Left ventricle myocardium inferior (tissue), 1 donor: ENCODE measurements at places on chromosomes 7 and 10.

DNA sequence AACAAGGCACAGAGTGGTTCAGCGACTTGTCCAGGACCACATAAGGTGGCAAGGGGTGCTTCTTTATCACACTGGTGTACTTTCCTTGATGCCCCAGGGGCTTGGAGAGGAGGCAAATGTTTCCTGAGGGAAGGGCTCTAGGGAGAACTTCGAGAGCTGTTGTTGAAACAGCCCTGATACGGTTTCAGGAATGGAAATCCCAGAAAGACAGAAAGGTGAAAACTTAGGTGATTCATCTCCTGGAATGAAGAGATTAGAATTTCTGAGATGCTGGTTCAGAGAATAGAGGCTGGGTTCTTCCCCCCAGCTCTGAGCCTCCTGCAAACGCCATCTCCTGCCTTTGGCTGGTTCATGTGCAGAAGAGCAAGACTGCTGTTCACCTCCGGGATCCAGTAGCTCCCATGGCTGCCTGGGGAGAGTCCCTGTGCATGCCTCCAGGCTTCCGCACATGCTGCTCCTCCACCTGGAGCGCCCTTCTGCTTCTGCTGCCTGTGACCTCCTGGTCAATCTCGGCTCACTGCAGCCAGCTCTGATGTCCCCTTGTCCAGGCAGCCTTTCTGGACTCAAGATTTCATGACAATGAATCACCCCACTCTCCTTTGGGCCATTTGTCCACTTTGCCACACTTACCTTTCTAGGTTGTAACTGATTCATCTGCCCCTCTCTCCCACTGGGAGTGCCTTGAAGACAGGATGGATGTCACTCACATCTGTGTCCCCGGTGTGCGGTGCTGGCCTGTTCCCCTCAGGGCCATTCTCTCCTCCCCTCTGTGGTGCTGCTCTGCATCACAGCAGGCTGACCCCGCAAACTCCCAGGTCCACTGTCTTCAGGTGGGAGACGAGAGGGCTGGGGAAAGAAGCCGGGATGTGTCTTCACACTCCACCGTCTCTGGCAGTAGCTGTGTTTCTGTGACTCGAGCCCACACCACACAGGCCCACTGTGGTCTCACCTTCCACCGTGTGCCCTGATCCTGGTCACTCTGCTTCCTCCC, 3.6 kb upstream of the CDH23 start:
- no peak for DNase-seq

DNA sequence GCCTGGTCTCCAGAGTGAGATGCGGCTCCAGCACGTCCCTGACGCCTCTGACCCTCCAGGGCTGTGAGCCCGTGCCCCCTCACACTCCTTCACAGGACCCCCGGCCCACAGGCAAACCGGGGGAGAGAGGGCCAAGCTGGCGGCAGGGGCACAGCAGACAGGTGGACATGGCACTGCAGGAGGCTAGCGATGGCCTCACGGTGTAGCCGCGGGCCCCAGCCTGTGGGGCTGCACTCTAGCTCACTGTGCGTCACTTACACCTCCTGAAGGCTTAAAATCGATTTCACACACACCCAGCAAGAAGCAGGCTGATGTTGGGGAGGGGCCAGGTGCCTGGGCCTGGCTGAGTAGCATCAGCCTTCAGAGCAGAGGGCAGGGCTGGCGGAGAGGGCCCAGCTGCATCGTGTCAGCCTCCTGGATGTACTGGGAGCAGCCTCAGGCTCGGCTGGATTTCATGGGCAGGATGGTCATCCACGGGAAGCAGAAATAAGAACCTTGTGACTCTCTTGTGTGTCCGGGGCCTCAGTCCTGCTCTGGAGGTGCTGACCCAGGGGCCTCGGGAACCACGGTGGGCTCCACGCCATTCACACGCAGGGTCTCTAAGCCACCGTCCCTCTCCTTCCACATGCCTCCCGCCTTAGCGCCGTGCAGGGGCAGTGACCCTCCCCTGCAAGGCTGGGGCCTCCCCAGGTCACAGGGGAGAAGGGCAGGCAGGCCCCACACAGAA, 19.4 kb upstream of the KNDC1 start:
- no peak for DNase-seq

GRCh38 chr10:4107285-4107851, 322.4 kb upstream of the KLF6 start:
- DNase-seq = no peak

- no peak for DNase-seq
Observed at GRCh38 chr10:5559642-5560141, 34.9 kb downstream of the CALML3 start.

GRCh38 chr10:75646218-75646915, 214.9 kb downstream of the LRMDA start:
- DNase-seq = no peak

DNA sequence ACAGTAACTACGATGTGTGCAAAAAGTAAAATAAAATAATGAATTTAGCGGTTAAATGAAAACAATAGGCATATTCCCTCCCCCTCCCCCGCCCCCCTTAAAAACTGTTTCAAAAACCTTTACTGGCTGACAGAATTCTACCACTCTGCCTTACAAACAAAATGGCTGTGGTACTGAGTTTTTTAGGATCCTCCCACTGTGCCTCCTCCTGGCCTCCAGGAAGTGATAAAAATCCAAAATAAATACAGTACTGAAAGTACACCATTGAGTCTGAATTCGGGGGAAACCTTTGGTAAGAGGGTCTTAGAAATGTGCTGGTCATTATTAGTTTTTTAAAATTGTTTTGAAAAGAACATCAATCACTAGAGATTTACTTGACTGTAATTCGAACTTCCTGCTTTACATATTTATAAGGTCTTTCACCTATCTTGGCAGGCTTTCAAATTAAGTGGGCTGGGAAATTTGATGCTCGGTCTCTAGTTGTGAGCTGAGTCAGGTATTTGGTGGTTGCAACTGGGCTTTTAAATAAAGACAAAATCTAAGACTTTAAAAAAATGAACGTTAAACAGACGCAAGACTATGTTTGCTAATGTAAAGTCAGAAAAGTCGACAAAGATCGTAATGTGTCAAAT, 32.5 kb upstream of the EPC1 start:
- DNase-seq = no peak

GRCh38 chr10:78341953-78342614, 308.4 kb downstream of the RPS24 start:
- DNase-seq = no peak

DNA sequence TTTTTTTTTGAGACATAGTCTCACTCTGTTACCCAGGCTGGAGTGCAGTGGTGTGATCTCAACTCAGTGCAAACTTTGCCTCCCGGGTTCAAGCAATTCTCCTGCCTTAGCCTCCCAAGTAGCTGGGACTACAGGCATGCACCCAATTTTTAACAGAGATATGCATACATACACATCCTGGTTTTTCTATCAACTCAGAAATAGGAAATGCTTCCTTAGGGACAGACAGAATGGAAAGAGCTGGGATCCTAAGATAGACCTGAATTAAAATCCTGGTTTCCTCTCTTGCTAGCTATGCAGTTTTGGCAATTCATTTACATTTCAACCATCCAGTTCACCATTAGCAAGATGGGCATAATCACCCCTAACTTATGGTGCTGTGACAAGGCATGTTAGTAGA, 347.5 kb downstream of the GPAM start:
- DNase-seq = no peak

GRCh38 chr7:12692035-12692434, 4.6 kb downstream of the ARL4A start:
- DNase-seq = no peak

DNA sequence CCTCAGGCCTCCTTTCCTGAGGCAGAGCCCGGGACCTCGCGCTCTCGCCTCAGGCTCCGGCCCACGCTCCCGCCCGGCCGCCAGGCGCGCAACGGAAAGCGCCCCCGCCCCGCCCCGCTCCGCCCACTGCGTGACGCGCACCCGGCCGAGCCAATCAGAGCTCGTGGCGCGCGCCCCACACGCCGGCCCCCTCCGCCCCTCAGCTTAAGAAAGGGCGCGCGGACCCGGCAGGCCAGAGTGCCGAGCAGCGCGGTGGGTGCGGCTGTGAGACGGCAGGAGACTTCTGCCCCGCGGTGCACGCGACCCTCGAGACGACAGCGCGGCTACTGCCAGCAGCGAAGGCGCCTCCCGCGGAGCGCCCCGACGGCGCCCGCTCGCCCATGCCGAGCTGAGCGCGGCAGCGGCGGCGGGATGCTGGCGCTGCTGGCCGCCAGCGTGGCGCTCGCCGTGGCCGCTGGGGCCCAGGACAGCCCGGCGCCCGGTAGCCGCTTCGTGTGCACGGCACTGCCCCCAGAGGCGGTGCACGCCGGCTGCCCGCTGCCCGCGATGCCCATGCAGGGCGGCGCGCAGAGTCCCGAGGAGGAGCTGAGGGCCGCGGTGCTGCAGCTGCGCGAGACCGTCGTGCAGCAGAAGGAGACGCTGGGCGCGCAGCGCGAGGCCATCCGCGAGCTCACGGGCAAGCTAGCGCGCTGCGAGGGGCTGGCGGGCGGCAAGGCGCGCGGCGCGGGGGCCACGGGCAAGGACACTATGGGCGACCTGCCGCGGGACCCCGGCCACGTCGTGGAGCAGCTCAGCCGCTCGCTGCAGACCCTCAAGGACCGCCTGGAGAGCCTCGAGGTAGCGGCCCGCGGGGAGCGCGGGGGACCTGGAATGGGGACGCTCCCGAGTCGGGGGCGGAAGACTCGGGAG, at the start of gene NPTX2:
TSS of gene NPTX2 (plus strand) at position 235 of the 909 bp plus-strand sequence. CDS start at position 412, 177 bp downstream.
- peak; percentile 53 for DNase-seq

DNA sequence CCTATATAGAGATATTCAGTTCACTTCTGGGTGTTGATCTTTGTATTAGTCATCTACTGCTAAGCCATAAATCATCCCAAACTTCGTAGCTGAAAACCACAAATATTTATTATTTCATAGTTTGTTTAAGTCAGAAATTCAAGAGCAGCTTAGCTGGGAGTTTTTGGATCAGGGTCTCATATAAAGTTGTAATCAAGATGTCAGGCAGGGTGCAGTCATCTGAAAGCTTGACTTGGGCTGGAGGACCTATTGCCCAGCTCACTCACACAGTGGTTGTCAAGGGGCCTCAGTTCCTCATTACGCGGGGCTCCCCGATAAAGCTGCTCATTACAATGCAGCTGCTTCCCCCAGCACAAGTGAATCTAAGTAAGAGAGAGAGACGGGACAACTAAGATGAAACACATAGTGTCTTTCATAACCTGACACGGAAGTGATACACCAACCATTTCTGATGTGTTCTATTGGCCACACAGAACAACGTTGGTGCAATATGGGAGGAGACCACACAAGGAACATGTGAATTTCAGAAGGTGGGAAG, 15.7 kb downstream of the PPP1R3C start:
- no peak for DNase-seq

DNA sequence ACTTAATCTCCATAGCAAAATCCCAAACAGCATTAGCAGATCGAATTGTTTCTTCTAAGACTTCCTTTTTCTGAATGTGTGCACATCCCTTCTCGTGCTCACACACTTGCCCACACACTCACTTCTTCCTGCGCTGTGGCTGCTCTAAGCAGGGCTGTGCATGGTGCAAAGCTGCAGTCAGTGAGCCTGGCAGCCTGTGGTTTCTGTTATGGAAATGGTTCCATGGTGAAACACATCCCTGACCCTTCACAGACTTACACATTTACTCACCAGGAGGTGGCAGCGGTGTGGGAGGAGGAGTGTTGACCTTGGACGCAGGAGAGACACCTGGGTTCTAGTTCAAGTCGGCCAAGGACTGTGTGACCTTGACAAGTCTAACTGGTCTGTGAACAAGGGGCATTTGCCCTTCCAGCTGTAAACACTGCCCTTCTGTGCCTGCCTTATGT, 24.9 kb downstream of the MTURN start:
- DNase-seq = no peak

DNA sequence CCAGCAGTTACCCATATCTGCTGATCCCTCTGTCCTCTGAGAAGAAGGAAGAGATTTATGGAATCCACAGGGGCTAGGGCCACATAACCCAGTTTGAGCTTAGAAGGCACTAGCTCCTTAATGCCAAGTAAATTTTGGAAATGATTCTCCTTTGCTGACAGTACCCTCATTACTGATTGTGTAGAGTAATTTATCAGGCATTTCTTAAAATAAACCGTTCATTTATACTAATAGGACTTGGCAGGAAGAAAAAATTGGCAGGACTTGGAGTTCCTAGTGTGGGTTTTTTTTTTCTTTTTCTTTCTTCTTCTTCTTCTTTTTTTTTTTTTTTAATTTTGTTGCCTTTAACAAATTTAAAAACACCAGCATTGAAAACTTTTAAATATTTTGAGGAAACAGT, 645.7 kb downstream of the SUGCT start:
- DNase-seq = no peak

DNA sequence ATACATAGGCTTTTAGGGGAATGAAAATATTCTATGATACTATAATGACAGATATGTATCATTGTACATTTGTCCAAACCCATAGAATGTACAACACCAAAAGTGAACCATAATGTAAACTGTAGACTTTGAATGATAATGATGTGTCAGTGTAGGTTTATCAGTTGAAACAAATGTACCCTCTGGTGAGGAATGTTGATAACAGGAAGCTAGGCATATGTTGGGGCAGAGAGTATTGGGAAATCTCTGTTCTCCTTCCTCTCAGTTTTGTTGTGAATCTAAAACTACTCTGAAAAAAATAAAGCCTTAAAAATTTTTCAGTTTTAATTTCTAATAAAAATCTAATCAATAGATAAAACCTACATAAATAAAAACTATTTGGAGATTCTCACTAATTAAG, 36.9 kb downstream of the C1GALT1 start:
- DNase-seq = no peak

DNA sequence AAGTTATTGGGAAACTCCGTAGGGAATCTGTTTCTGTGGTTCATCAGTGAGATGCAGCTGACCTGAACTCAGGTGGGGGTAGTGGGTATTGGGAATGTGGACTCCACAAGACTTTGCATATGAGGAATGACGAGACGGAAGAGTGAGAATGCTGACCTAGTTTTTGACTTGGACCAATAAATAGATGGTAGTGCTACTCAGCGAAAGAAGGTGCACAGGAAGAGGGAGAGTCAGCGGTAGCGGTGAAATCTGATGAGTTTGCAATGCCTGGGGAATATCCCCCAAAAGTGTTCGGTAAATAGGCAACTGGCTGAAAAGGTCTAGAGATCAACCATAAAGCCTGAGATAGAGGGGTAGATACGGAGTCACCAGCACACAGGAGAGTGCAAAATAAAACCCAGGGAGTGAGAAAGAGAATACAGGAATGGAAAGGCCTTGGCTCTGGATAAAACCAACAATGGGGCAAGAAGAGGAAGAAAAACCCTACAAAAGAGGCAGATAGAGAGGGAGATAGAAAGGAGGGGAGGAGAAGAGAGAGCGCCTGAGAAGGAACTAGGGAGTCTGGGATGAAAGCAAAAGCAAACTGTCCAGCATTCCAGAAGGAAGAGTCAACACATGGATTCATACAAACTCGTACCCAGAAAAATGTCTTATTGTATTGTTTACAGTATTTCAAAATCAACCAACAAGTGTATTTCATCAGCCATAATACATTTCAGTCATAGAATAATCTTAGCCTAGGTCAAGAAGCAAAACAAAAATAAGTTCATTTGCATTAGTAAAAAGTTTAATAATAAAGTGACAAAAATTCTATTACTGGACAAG, 5.4 kb downstream of the ARHGAP21 start:
- DNase-seq = no peak

DNA sequence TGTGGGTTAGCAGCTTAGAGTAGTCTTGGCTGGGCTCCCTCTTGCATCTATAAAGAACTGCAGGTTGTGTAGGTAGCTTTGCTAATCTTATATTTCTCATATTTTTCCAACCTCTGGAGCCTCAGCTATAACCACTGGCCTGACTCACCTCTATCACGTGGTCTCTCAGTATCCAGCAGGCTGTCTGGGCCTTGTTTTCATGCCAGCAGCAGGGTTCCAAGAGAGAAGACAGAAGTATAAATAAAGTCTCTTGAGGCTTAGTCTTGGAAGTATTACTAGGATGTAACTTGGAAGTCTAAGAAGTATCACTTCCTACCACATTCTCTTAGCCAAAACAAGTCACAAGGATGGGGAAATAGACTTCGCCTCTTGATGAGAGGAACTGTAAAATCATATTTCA, 73.3 kb downstream of the WIPF3 start:
- DNase-seq = no peak
